ENCODE measurements at places on chromosomes 5 and 9.

DNA sequence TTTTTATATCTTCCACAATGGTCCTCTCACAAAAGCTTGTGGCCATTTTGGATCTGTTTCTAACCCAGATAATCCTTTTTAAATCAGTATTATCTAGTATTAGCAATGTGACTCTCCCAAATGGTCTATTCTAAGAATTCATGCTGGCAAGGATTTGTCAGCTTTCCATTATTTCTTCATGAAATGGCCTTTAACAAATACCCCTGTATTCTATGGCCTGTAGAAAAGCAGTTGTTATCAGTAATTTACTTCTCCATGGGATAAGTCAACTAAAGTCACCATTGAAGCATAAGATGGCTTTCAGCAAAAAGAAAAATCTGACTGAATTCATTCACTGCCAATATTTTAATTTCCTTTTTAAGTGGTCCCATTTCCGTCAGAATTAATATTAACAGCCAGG is 346.4 kb upstream of the FAM174A start:
- DNase-seq, result no peak

DNA sequence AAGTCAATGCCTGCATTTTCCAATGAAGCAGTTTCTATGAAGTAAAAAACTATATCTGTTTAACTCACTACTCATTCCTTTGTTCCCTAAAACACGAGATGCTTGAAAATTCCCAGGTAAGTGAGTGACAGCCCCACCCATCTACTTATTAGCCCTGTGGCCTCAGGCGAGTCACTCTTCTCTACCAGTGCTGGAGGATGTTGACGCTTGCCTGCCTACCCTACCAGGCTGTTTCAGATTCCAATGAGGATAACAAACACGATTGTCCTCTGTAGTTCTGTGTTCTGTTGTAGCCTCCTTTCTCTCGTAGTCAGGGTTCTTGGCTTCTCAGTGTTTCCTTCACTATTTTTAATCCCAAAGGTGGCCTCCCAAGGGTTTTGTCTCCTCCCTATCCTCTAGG is 388.8 kb downstream of the KDM4C start:
- no peak for DNase-seq

DNA sequence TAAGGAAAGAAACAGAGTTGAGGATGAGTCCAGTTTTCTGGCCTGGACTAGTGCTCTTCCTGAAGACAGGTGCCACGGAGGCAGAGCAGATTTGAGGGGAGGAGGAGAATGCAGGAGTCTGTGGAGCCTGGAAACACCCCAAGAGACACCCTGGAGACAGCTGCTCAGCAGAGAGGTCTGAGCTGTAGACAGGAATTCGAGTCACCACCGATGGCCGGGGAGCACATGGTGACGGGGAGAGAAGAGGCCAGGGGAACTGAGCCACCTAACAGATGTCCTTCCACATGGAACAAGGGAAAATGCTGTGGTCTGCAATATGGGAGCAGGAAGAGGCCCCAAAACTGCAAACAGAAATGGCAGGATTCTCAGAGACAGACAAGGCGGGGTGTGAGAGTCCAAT is 22.9 kb downstream of the CPLX2 start:
- no peak for DNase-seq

DNA sequence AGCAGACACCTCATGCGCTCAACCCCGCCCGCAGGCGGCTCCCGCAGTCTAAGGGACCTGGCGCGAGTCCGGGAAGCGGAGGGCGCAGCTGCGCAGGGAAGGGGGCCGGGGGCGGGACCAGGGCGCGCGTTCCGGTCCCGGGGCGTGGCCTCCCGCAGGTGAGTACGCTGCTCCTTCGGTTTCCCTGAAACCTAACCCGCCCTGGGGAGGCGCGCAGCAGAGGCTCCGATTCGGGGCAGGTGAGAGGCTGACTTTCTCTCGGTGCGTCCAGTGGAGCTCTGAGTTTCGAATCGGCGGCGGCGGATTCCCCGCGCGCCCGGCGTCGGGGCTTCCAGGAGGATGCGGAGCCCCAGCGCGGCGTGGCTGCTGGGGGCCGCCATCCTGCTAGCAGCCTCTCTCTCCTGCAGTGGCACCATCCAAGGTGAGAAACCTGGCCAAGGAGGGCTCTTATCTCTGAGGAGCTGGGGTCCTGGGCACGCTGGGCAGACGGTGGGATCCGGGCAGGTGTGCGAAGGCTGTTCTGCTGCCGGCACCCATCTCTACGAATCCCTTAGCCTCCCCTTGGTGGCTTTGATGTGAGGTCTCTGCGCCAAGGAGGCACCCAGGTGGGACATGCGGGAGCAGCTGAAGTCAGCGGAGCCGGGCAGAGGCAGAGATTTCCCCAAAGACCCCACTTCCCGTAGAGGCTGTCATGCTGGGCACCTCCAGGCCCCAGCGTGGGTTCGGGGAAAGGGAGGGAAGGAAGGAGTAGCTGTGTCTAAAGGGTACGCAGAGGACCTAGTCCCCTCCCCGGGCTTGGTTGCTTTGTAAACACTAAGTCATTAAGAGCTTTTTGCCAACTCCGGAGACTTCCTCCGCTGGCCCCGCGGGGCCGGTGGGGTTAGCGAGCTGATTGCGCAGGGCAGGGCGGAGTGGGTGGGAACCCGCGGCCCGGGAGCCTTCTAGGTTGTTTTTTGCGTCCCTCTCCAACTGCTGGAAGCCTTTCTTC is at the start of gene F2RL1:
TSS of gene F2RL1 (plus strand) at position 187 of the 988 bp plus-strand sequence. CDS start at position 340, 153 bp downstream.
- DNase-seq, result peak; percentile 62

- DNase-seq, result no peak
Measured at GRCh38 chr5:79886456-79886855, 104.6 kb downstream of the MTX3 start.

GRCh38 chr5:170628028-170628427 is 124.2 kb downstream of the KCNIP1 start:
- DNase-seq, result no peak

DNA sequence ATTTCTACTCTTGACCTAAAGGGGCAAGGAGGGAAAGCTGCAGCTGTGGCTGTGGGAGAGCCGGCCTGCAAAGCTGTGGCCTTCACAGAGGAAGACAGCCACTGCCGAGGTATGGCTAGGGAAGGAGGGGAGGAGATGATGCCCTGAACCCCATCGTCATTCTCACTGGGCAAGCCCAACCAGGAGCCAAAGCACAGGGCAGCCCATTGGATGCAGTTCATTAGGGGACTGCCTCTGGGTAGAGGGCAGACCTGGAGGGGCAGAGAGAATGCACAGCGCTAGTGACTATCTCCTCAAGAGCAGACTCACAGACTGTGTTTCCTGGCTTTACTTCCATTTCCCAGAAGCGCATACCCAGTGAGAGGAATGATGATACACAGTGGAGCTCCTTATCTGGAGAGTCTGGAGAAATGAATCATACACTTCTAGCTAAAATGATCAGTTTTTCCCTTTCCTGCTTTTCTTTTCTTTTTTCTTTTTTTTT is 47.2 kb upstream of the TTC23L start:
- DNase-seq, result no peak

GRCh38 chr9:94610181-94610606 is 16.6 kb upstream of the FBP2 start:
- no peak for DNase-seq

- no peak for DNase-seq
Measured at GRCh38 chr9:79584655-79584982, 12.9 kb downstream of the TLE4 start.

- no peak for DNase-seq
Measured at GRCh38 chr5:76016258-76016657, 66.9 kb upstream of the SV2C start.

DNA sequence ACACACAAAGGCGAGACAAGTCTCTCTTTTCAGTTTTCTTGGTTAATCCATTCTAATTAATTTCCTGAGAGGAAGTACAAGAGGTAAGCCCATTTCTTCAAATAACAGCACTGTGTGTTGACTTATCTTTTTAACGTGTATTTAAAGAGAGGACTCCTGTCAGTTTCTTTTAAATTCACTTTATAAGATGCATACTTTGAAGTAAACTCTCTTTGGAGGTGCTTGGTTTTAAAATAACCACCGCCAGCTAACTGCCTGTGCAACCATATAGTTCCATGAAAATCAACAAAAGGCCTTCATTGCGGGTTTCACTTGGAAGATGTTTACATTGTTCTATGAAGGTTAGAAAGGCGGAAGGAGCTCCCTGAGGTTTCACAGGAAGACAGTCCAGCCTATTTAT is 13.1 kb upstream of the SERINC5 start:
- DNase-seq, result no peak

GRCh38 chr5:15571081-15571480 is 71.1 kb downstream of the FBXL7 start:
- DNase-seq, result no peak

GRCh38 chr9:7976167-7976755 is 176.7 kb upstream of the DMAC1 start:
- DNase-seq, result no peak

DNA sequence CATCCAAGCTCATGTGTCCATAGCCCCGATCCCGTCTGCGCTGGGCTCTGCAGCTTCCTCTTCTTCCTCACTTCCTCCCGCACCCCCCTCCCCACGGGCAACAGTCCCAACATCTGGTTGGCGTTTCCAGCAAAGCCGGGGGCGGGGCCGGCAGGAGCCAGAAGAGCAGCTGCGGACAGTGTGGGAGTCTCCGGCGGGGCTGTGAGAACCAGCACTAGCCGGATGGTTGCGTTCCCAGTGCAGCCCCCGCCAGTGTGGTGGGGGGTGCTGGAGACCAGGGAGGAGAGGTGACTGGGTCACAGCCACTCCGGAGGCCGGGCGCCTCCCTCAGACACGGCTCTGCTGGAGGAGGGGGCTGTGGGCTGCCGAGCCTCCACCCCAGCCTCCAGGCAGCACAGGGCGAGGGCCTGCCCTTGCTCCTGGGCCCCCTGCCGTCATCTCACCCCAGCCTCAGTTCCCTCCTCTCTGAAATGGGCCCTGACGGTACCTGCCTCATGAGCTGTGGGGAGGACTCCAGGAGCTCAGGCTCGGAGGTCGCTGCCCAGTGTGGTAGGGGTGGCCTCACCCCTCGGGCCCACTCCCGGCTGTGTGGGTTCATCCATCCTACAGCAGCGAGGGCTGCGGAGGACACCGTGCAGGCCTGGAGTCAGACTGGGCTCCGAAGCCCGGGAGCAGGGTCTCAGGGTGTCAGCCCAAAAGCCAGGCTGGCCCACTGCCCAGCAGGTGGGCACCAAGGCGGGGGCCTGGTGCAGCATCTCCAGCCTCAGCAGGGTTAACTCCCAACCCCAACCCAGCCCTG is 41.5 kb upstream of the NOTCH1 start:
- no peak for DNase-seq

GRCh38 chr5:140084541-140084940 is 29.4 kb upstream of the PURA start:
- no peak for DNase-seq

- DNase-seq, result no peak
Measured at GRCh38 chr9:131174681-131175239, 49.4 kb downstream of the NUP214 start.

DNA sequence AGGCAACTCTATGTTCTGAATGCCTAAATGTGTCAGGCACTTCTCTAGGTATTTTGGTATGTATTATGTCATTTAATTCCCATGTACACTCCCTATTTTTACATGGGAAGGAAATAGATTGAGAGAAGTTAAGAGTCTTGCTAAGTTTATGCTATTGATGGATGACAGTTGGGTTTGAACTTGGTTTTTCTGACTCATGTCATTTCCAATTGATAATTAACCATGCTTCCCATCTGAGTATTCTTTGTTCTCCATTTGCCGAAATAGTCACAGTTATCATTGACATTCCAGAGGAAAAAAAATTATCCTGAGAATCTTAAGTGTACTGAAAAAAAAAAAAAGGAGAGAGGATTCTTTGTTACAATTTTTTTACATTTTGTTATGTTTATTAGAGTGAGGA is 23.1 kb upstream of the DMRTA1 start:
- no peak for DNase-seq

DNA sequence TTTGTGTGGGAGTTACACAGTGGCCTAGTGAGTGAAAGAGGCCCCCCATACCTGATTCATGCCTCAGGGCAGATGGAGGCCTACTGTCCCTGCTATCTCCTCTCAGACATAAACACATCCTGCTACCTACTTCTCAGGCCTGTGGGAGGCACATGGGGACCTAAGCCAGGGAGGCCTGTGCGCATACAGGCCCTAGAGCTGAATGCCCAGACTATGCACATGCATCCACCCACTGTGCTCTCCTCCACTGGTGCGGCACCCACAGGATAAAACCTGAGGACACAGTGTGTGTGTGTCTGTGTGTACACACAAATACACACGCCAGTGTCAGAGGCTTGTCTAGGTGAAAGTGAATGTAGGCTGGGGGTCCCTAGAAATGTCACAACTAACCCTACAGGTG is 1.4 kb downstream of the PAX5 start:
- DNase-seq, result no peak

DNA sequence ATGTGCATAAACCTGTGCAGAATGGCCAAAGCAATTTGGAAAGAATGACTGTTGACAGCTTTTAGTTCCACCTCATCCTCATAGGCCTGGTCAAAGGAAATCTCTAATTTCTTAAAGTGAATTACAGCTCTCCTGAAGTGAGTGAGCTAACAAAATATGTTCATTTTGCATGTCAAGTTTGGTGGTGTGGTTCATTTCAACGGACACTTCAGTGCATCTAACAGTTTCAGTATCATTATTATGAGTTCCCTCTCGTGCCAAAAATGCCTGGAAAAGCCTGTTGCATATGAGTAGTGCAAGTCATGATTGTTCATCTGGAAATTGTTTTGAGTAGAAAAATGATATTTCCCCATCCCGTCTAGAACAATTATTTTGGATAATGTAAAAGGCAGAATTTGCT is 53.2 kb upstream of the HMHB1 start:
- no peak for DNase-seq

GRCh38 chr5:2727550-2727949 is 23.9 kb downstream of the IRX2 start:
- no peak for DNase-seq

DNA sequence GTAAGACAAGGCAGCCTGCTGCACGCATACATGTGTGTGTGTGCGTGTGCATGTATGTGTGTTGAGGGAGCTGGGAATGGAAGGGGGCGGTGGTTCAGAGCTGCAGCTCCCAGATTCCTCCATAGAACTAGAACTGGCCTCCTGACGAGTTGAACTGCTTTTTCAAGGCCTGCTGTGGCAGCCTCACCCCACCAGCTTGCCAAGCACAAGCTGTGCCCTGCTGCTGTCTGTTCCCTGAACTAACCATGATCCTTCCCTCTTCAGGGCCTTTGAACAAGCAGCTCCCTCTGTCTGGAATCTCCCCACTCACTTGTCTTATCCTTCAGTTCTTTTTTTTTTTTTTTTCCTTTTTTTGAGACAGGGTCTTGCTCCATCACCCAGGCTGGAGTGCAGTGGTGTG is 22.6 kb downstream of the LRSAM1 start:
- no peak for DNase-seq

GRCh38 chr5:68348447-68349222 is 133.1 kb downstream of the PIK3R1 start:
- no peak for DNase-seq

DNA sequence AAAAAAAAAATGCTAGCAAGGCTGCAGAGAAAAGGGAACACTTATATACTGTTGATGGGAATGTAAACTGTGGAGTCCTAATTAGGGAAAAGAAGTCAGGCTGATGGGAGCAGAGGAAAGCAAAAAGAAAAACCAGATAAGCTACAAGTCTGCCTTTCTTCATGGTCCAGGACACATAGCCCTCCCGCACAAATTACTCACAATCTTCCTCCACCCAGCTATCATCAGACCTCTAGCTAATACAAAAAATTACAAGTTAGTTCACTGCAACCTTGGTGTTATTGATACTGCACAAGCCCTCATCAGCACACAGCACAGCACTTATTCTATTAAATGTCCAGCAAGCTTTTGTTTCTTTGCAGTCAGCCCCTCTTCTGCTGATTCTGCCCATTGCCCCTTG is 186.0 kb upstream of the ADRA1B start:
- DNase-seq, result no peak

GRCh38 chr9:23682891-23683431 is 143.1 kb downstream of the ELAVL2 start:
- DNase-seq, result no peak

GRCh38 chr9:79471580-79472543 is 99.9 kb upstream of the TLE4 start:
- no peak for DNase-seq
